ENCODE measurements at places on chromosomes 11 and 22.
A peak's percentile ranks its signal among the peaks of the same experiment; 100 is the strongest.

GRCh38 chr11:81420668-81421250, 1312.9 kb downstream of the FAM181B start:
- DNase-seq, result no peak

DNA sequence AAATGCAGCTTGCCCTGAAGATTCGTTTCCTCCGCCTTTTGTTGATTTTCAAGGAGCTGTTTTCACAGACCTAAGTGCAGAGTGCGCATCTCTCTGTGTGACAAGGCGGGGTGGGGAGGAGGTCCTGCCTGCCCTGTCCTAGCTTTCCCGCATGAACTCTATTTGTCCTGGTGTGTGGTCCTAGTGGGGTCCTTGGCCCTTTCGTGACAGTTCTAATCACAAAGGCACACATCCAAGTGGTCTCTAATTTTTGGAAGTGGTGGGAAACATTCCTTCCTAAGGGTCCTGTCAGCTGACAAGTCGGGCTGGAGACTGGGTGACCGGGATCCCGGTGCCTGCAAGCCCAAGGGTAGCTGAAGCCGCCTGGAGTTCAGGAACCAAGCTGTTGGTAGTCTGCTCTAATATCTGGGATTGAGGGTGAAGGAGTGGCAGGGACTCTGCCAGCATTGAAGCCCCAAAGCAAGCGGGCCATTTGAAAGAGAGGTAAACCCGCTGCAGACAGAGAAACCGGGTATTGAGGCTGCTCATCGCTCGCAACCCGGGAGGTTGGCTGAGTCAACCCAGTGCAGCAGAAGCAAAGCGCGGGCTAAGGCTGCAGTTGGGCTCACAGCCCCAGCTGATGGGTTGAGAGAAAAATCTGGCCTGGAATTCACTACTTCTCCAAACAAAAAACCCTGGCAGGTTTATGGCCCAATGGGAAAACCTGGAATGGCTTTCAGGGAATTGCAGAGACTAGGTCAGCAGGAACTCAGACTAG, 28.1 kb upstream of the FBXO3 start:
- peak; percentile 94 for DNase-seq

DNA sequence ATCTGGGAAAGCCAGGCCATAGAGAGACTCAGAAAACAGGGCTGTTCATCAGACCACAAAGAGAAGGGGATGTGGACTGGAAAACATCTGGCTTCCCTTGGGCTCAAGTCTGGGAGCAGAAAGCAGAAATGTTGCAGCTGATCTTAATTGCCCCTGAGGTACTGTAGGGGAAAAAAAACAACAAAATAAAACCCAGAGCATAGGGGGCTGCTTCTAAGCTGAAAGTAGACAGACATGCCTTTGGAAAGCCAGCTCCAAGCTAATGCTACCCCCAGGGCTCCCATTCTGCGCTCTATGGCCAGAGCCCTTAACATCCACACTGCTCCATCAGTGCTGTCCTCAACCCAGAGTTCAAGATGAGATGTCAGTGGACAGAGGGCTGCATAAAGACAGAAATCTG, 2.0 kb upstream of the PACSIN3 start:
- no peak for DNase-seq

DNA sequence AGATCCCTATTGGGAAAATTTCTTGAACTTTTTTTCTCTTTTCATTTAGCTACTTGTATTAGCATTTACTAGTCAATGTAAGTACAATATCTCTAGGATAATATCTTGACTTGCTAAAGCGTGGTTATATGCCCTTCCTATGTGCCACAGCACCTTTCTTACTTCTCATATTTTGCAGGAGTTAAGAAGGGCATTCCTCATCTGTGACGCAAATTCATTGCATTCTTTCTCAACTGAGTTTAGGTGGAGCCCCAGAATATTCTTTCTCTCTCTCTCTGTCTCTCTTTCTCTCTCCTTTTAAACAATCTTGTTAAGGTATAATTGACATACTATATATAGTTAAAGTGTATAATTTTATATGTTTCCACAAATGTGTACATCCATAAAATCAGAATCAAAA, 266.1 kb downstream of the RAB38 start:
- no peak for DNase-seq

DNA sequence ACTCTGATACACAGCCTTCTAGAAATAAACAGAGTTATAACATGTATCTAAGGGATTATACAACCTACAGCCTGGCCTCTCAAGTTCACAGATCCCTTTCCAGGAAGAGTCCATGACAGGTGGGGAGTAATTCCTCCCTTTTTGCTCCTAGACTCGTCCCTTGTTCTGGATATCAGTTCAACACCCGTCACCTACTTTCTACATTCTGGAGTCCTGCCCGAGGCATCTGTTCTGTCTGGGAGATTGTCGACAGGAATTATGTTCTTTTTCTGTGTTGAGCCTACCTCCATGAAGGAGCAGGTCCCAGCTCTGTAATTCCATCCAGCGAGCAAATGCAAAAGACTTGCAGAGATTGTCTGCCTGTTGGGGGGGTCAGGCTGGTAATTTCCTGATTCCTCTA, 224.6 kb upstream of the NTM start:
- DNase-seq, result no peak

DNA sequence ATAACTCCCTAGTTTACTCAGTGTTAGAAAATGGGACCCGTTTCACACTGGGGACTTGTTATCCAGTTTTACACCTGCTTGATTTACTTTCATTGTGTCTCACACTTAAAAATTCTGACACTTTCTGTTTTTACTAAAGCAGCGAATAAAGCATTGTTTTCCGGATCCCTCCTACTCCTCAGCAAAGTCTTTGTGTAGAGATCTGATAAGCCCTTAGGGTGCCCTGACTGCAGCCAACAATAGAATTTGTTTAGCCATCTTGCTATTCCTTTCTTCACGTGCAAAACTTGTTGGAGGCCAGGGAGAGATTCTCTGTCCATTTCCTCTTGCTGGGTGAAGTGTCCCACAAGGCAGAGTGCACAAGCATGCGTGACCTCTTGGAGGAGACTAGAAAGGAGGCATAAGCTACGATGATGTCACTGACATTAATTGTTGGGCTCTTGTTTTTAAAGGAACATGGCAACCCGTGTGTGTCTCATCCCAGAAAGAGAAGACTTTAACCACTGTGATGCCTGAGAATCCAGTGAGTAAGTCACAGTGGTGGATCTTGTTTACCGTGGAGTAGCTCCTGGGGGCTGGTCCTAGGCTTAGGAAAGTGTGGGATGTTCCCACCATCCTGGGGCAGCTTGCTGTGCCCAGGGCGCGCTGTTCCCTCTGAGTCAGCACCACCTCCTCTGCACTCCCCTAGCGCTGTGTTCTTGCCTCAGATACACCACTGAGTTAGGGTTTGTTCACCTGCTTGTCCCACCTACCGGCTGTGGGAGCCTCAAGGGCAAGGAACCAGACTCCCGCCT, 27.7 kb downstream of the MICAL2 start:
- no peak for DNase-seq

GRCh38 chr22:19958083-19959042, 16.7 kb upstream of the TXNRD2 start:
- DNase-seq, result no peak

DNA sequence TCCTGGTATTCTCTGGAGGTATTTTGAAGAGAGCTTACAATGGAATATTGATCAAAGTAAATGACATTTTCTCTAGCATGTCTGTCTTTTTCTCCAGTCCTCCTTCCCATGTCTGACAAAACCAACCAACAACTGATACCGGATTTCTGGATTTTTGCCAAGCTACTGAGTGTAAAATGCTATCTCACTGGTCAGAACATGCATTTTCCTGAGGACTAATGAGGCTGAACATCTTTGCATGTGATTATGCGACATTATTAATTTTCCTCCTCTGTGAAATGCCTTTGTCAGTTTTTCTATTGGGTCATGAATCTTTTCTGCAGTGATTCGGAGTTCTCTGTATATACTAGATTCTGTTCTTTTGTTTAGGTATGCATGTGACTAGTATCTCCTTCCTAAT, 51.4 kb downstream of the CDON start:
- no peak for DNase-seq

GRCh38 chr11:78825591-78826020, 250.9 kb upstream of the NARS2 start:
- DNase-seq, result no peak

DNA sequence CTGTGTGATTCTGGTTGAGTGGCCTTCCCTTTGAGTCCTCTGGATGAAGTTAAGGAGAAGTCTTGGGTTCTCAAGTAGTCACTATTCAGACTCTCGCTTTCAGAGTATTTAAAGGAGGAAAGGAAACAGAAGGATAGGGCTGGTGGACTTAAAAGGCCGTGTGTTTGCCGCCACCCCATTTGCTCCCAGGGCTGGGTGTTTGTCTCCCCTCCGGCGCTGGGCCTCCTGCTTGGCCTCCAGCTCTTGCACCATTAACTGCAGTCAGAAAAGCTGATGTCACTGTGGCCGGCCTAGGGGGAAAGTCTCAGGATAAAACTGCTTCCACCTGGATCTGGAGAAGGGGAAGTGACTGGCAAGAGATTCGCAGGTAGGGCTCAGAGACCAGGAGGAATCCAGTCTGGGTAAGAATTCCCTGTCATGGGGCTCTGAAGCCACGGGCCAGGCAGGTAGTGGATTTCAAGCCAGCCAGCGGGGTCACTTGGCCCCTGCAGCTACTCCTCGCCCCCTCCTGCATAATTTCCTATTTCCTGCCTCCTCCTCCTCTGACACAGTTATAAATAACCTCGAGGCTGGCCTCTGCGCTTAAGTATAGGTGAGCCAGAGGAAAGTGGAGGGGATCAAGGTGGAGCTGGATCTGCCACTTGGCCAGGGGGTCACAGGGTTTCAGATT, 17.1 kb downstream of the TIMP3 start:
- no peak for DNase-seq

DNA sequence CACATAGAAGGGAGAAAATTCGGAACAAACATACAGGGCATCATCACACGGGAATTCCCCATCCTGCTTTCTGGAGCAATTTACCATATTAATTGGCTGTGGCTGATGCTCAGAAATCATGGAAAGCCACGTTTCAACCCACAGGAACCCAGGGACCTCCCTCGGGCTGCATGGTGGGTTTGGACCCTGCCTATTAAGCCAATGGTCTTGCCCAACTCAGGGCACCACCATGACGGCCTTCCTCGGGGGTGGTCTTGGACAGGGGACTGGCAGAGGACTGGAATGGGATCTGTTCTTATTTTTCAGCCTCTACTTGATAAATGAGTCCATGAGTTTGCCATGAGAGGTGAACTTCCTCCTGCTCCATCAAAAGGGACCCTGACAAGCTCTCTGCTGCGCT, 374.0 kb downstream of the SHANK2 start:
- no peak for DNase-seq

- DNase-seq, result no peak
These were observed 865 bp downstream of the RBM14 start for GRCh38 chr11:66617155-66617834.

- DNase-seq, result no peak
These were observed 432 bp downstream of the TNKS1BP1 start for GRCh38 chr11:57324154-57324885.

GRCh38 chr11:121367844-121368225, 75.3 kb downstream of the SC5D start:
- DNase-seq, result no peak

- DNase-seq, result no peak
These were observed 108.8 kb upstream of the CD44 start for GRCh38 chr11:35029979-35030682.

DNA sequence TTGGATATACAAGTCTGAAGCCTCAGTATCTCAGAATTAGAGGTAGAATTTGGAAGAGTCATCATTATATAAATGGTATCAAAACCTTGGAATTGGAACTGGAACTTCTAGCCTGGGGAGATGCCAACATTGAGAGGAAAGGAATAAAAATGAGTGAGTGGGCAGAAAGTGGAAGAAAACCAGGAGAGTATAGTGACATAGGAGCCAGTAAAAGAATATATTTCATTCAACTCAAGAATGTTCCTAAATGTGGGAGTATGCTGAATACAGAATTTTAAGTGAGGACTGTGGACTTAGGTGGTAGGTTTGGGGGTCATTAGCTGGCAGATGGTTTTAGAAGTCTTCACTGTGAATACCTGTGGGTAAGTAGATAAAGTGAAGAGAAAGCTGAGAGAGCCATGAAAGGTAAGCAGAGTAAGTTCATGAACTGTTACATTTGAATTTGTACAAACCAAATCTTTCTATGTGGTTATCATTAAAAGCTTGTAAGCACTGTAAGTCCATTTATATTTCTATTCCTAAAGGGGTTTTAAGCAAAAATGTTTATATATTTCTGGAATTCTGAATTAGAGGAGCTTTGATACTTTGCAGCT, 60.2 kb downstream of the PDHX start:
- no peak for DNase-seq

- DNase-seq, result no peak
These were observed 11.5 kb downstream of the TNKS1BP1 start for GRCh38 chr11:57313071-57313787.

DNA sequence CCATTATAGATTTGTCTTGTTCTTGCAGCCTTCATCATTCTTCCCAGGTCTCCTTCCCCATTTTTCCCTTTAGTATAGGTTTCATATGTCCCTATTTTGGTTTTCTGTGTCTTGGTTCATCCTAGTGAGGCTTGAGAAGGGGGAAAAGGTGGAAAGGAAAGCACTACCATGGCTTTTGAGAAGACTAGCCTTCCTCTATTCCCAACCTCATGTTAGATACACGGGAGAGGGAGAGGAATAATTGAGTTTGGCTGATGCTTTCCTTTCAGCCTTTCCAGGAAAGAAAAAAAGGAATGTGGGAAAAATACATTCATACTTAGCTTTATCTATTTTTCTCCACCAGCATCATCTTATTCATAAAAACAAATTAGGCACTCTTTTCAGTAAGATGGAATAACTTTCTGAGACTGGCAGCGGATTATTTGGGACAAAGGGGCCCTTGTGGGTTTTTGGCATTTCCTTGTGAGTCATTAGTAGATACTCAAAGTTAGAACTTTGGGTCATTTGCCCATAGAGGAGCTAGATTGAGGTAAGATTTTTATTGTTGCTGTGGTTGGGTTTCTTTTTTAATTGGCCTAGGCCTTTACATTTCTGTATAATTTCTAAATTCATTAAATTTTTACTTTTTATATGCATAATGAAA, 23.8 kb downstream of the CAPRIN1 start:
- no peak for DNase-seq

DNA sequence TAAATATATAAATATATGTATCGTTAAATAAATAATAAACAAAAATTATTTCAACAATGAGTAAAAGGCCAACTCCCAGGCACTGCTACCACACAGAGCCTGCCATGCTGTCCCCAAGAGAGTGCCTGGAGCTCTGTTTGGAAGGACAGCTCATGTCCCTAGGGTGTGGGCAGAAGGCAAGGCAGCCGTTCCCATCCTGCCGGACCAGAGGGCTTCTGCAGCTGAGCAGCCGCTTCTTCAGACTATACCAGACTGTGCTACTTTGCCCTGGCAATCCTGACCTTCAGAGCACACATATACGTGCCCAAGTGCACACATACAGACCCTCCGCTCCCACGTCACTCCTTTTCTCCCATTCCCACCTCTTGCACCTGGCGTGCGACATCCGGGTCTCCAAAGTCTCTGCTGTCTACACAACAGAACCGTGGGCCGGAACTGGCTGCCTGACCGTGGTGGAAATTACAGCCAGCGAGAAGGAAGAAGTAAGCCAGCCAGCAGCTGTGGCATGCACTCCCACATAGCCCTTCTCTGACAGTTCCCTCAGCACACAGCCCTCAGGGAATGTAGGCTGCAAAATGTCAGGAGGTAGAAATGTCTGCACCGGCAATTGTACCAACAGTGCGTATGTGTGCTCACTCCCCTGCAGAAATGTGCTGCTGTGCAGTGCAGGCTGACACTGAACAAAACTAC, 24.0 kb downstream of the PAX6 start:
- no peak for DNase-seq

All from posterior cingulate gyrus (tissue), 11 donors.